GM13976 (cell line): ENCODE measurements at places on chromosomes 11 and 22.
A peak's percentile ranks its signal among the peaks of the same experiment; 100 is the strongest.

GRCh38 chr11:110230377-110230776, 66.0 kb downstream of the RDX start:
- no peak for DNase-seq

- peak; percentile 88 for DNase-seq
These were observed 929 bp upstream of the RHOG start for GRCh38 chr11:3841426-3842350.

GRCh38 chr22:23574371-23574811, 5.7 kb downstream of the IGLL1 start:
- DNase-seq: no peak

GRCh38 chr11:75745807-75746206, 22.8 kb upstream of the DGAT2 start:
- DNase-seq: no peak

- no peak for DNase-seq
These were observed 111.1 kb downstream of the MED15 start for GRCh38 chr22:20618488-20618887.

- peak; percentile 55 for DNase-seq
These were observed at the start of gene CADM1 for GRCh38 chr11:115504276-115505158. CADM1 (minus strand) TSS chr11:115504415.

DNA sequence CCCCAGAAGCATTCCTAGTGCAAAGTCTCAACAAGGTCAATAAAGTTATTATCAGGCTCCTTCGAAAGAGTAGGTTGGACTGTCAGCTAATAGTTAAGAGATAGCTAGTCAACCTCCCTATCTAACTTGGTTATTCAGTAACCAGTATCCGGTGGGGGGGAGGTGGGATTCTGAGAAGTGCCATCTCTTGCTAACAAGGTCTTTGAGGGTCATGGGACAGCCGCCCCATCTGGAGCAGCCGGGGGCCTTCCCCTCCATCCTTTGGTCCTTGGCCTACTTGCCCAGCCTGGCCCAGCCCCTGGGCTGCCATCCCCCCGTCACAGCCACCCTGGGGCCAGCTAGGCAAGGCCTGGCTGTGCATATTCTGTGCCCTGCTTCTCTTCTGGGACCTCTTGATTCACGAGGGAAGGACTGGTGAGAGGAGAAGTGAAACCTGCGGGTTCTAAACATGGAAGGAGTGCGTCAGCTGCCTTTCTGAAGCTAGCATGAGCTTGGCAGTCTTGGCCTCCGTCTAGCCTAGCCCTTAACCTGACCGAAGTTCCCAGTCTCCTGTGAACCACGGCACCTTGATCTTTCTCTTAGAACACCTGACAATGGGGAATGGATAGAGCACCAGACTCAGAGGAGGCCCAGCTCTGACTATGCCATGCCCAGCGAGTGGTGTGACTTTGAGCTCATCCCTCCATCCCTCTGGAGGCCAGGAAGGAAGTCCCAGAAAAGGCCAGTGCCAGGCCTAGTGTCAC, 9.3 kb downstream of the SLC37A2 start:
- DNase-seq: peak; percentile 88

- DNase-seq: no peak
These were observed 58.8 kb downstream of the NAV2 start for GRCh38 chr11:19771463-19771862.

DNA sequence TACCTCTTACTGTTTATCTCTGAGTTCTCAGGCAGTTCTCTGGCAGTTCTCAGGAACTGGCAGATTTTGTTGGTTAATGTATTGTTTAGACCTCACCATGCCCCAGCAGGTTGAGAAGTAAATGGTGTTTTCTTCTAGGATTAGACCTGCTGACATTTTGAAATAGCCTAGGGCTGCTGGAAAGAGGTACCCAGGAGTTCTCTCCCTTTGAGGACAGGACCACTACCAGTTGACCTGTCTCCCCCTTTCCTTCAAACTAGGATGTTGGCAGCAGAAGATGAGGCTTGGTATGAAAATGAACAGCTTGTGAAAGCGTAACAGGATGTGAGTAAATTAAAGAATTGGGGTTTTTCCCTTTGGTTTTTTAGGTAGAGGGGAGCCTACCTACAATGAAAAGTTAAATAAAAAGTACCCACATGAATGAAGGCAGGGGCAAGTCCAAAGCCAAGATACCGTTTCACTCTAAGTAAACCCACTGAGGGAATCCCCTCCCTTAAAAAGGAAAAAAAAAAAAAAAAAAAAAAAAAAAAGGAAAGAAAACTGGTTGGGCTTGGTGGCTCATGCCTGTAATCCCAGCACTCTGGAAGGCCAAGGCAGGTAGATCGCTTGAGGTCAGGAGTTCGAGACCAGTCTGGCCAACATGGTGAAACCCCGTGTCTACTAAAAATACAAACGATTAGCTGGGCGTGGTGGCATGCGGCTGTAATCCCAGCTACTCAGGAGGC, 96.2 kb downstream of the PDHX start:
- DNase-seq: peak; percentile 16

GRCh38 chr11:129951201-129951865, 51.3 kb downstream of the PRDM10 start:
- no peak for DNase-seq

DNA sequence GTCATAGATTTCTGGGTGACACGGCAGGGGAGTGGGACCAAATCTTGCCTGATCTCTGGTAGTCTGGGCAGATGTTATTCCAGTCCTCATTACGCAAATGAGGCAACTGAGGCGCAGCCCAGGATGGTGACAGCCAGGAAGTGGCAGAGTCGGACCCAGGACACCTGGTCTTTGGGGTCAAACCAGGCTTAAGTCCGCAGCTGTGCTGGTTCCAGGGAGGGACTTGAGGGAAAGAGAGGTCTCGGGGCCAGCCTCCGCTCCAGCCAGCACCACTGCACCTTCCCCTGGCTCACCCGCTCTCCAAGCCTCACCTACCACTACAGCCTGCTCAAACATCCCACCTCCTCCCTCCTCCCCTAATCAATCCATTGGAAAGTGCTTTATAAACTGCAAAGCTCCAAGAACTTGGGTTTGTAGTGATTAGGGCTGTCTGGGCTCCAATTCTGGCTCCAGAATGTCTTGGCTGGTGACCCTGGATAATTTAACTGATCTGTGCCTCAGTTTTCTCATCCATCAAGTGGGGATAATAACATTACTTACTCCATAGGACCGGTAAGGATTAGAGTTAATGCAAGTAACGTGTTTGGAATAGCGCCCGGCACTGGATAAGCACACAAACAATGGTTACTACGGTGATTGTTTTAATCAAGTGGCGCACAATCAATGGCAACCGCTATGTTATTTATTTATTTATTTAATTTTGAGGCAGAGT, 526 bp upstream of the PNPLA5 start:
- no peak for DNase-seq

DNA sequence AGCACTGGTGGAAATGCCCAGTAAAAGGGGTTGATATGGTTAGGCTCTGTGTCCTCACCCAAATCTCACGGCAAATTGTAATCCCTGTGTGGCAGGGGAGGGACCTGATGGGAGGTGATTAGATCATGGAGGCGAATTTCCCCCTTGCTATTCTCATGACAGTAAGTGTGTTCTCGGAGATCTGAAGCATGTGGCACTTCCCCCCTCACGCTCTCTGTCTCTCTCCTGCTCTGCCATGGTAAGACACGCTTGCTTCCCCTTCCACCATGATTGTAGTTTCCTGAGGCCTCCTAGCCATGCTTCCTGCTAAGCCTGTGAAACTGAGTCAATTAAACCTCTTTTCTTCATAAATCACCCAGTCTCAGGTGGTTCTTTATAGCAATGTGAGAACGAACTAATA, 37.4 kb downstream of the PACSIN2 start:
- no peak for DNase-seq

- DNase-seq: no peak
These were observed 336.8 kb downstream of the KCNA4 start for GRCh38 chr11:29679996-29680395.

- DNase-seq: no peak
These were observed 196.1 kb upstream of the TBCEL start for GRCh38 chr11:120827820-120828219.

GRCh38 chr11:67281552-67282150, 7.5 kb upstream of the ANKRD13D start:
- no peak for DNase-seq

- DNase-seq: no peak
These were observed 48.5 kb downstream of the PACSIN2 start for GRCh38 chr22:42966497-42966896.

GRCh38 chr22:28123989-28124766, 205.1 kb upstream of the PITPNB start:
- no peak for DNase-seq

DNA sequence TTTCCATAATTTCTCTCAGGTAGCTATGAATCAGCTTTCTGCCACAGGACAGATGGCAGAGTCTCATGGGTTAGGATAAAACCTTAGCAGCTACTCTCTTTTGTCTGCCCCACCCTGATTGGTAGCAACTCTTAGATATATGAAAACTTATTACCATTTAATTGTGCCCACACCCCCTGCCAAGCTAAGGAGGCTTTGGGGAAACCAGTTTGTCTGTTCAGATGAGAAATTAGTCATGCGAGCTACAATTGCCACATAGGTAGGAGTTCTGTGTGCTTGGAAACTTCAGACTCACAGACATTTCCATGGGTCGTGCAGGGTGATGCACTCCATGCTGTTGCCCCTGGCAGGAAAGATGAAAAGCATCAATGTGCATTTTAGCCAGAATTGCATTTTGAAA, 39.9 kb downstream of the CD44 start:
- no peak for DNase-seq

DNA sequence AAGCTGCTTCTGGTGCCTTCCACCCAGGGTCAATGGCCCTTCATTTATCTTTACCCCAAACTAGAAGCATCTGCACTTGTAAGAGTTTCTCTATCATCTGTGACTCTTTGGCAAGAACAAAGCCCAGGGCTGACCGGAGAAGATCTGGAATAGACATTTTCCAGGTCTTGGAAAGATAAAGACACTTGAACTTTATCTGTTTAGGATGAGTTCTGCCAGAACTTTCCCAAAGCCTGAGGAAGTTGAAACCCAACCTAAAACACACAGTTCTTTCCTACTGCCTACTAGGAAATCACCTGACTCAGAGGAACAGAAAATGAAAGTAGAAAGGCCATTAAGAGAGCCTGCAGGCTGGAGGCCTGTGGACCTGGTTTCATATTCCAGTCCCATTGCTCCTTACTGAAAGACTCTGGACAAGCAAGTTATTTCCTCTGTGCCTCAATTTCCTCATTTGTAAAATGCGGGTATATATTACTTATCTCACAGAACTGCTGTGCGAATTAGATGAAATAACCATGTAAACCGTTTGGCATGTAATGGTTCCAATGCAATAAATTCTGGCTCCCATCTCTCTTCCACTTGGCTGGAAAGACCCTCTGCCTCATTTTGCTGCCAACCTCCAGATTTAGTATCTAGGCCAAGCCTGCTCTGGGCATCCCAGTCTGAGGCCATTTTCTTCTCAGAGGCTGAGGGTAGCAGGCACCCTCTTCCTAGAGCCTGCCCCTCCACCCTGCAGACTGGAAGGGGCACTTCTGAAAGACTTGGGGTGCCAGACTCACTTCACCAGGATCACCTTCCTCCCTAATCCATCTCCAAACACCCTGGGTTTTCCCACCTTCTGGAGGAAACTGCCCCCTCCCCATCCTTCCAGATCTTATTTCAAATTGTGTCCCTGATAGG, 1.2 kb downstream of the UBE2L6 start:
- peak; percentile 70 for DNase-seq

DNA sequence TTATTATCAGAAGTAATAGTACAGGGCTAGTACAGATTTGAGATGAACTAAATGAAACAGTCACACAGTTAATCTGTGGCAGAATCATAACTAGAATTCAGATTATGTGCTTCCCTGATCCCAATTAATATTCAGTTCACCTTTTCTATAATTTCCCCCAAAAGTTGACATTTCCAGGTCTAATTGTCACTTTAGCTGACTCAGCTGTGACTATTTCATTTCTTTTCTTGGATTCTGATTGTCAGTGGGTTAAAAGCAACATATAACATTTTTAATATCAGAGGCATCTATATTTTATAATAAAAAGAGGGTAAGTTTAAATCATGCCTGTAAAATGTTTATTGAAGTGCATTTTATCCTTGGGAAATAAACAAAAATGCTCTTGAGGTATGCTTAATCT, 28.8 kb upstream of the SOX6 start:
- no peak for DNase-seq

GRCh38 chr11:8749202-8749601, 66.6 kb downstream of the RPL27A start:
- DNase-seq: no peak

GRCh38 chr11:13834463-13834862, 128.1 kb upstream of the SPON1 start:
- DNase-seq: no peak

- DNase-seq: no peak
These were observed 27.2 kb upstream of the PDGFD start for GRCh38 chr11:104191124-104191523.

GRCh38 chr11:47611348-47611794, 17.2 kb upstream of the C1QTNF4 start:
- DNase-seq: no peak

- no peak for DNase-seq
These were observed 2.4 kb downstream of the PHF21A start for GRCh38 chr11:46118702-46119351.

DNA sequence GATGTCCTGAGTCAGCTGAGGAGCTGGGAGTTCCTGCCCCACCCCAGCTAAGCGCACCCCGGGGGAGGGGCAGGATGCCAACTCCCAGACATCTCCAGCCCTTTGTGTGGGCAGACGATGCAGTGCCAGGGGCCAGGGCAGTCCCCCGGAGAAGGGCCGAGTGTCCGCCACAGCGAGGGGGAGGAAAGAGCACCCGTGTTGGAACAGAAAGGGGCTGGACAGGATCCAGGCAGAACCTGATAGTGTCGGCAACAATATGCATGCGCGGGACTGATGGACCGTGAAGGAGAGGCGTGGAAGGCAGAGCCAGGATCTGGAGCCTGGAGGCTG, 1434.7 kb downstream of the BRD1 start:
- DNase-seq: no peak

GRCh38 chr11:100825626-100826025, 138.5 kb downstream of the ARHGAP42 start:
- DNase-seq: no peak

- DNase-seq: no peak
These were observed 29.6 kb upstream of the UPB1 start for GRCh38 chr22:24465566-24465965.

DNA sequence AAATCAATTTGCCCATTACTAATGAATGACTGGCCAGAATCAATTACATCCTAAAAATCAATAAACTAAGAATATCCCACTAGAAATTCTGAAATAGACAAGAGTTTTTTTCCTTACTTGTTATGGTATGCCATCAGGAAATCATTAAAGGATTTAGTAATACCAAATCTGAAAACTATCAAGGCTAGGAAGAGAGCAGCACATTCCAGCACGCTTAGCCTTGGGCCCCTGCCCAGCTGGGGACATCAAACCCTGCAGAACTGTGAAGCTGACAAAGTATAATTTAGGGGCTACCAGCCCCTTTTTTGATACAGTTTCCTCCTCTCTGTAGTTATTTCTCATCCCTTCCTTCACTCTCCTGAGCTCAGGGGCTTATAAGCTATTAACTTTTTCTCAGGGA, 247.8 kb upstream of the ZC3H12C start:
- no peak for DNase-seq

GRCh38 chr11:97739932-97740800, 1280.6 kb upstream of the CNTN5 start:
- no peak for DNase-seq

DNA sequence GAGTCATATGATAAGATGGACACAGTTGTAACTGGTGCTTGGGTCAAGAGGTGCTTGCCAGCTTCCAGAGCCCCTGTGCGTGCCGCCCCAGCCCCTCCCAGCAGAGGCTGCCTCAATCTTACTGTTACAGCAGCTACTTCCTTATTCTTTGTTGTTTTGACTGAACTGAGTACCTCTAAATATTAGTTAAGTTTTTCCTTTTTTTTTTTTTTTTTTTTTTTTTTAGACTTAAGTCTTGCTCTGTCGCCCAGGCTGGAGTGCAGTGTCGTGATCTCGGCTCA, 8.8 kb downstream of the ZBED4 start:
- no peak for DNase-seq
